ENCODE measurements at places on chromosomes 11 and 22. TPM values are rescaled to one million over a fixed set of nuclear protein-coding genes. Genes with fewer than 3 reads are reported as not detected.

- DNase-seq, result no peak
Measured at GRCh38 chr11:19392321-19392720, 151.6 kb upstream of the E2F8 start.

DNA sequence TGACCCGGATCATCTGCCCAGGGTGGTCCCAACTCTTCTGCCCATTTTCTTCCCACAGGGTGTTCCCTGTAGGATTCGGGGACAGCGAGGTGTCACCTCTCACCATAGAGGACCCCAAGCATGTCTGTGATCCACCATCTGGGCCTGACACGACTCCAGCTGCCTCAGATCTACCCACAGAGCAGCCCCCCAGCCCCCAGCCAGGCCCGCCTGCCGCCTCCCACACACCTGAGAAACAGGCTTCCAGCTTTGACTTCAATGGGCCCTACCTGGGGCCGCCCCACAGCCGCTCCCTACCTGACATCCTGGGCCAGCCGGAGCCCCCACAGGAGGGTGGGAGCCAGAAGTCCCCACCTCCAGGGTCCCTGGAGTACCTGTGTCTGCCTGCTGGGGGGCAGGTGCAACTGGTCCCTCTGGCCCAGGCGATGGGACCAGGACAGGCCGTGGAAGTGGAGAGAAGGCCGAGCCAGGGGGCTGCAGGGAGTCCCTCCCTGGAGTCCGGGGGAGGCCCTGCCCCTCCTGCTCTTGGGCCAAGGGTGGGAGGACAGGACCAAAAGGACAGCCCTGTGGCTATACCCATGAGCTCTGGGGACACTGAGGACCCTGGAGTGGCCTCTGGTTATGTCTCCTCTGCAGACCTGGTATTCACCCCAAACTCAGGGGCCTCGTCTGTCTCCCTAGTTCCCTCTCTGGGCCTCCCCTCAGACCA, 24.0 kb downstream of the CSF2RB start:
- no peak for DNase-seq

DNA sequence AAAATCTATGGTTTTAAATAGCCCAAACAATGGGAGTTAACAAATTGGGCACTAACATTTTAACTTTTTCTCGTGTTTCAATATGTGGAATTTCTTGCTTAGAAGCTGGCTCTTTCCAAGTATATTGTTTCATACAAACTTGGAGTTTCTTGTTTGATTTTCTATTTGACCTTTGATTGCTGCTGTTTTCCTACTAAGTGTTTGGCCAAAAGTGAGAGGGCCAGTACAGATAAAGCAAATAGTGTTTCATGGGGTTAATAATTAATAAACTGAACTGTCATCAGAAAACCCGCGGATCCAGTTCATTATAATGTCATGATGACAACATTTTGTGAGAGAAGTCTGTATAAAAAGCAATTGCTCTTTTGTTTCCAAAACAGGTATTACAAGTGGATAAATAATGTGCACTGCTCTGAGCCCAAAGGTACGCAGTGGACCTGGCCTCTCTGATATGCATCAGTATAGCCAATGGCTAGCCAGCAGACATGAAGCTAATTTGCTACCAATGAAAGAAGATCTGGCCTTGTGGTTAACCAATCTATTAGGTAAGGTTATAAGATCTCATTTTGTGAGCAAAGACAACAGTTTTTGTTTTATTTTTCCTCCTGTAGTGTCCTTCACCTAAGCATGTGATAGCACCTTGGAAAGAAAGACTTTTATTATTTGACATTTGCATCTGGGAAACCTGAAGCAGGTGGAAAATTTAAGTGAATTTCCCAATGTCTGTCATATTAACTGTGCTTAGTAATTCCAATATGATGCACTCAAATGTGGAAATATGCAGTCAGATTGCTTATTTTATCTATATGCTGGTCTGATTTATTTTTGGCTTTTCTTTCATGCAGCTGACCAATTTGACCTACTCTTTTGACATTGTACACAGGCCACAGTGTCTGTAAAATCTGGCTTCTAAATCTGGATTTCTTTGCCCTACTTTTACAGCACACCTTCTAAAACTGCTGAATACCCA, 8.3 kb downstream of the GAS2 start:
- DNase-seq, result no peak

The SAMM50 gene
- total RNA-seq, result 46.8 TPM

- DNase-seq, result no peak
Measured at GRCh38 chr11:67022961-67023956, at the start of gene SYT12. Gene SYT12 (plus strand): TSS chr11:67023134. CDS start chr11:67030145, 7,011 bp downstream.

DNA sequence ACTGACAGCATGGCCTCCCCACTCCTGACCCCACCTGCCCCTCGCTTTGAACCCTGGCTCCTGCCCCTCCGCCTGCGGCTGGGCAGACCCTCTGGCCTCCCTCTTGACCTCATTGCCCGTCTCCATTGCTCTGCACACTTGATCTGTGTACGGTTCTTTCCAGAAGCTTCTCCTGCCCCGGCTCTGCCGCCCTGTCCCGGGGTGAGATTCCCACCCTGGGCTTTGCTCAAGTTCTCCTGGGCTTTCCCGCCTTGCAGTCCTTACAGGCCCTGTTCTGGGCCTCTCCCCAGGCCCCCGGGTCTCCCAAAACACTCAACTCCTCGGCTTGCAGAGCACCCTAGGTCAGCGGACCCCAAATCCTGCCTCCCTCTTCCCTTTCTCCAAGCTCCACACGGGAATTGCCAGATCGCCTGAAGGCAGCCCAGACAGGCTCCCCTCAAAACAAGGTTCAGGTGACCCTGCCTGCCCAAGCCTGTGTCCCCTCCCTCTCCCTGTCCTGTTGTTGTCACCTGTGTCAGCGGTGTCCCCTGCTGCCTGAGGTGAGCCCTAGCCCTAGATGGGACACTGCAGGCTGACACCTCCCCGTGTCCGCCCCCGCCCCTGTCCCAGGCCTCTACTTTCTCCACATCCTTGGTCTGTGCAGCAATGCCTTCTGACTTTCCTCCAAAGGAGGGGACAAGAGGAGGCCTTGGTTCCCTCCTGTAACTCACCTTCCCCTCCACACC, 1.5 kb downstream of the GAL start:
- no peak for DNase-seq

DNA sequence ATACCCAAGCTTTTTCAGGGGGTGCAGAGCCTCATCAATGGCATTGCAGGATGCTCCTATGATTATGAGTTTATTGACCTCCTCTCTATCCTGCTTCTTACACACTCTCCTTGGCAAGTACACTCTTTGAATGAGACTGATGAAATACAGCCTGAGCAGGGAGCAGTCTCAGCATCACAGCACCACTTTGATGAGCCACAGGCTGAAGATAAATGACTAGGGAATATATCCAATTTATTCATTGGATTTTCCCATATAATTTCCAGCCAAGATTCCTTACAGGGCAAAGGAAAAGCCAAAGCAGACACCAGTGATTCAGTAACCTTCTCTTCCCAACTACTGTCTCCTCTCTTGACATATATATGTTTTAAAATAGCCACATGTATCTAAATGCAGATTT, 79.2 kb downstream of the CASP12 start:
- no peak for DNase-seq

DNA sequence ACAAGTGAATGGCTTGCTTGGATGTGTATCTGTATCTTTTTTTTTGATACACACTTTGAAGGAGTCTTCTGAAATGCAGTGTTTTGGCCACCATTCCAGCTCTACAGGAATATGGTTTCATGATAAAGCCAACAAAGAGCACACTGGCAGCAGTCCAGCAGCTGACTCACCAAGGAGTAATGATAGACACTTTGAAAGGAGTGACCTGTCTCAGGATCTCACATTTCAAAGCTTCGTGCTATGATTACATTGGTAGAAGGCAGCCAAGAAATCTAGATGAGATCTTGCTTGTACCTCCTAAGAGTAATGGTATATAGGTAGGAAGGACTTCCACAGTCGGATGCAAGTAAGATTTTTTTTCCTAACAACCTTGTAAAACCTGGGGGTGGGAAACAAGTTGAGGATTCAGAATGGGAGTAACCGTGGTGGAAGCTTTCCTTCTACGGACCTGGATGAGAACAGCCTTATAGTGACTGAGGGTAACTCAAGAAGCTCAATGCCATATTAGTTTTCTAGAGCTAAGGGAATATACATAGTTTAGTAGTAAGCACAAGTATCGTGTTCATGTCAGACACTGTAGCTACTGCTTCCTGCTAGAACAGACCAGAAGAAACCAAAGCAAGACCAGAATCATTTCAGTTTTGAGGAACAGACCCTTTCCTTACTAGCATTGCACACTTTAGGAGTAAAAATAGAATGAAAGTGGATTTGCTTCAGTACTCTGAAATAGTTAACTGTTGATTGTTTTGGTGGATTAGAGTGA, 25.0 kb downstream of the MTMR3 start:
- no peak for DNase-seq

DNA sequence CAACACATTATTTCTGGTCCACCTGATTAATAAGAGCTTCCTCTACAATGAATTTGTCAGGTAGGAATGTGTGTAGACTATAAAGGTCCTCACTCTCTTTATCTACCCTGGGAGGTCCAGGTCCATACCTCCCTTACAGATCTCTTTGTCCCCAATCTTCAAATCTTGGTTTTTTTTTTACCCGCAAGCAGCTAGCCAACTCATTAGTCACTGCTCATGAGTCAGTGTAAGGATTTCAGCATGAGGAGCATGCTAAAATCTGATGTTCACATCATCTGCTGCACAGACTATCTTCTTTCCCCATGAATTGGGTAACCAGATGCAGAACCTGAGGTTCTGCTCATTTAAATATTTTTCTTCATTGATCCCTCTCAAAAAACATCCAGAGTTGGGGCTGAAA, 397.0 kb upstream of the ISX start:
- no peak for DNase-seq

GRCh38 chr11:65558930-65559509, 861 bp upstream of the LTBP3 start:
- DNase-seq, result no peak

GRCh38 chr22:37844904-37845329, 783 bp upstream of the ANKRD54 start:
- no peak for DNase-seq

The CSRP3 gene
- total RNA-seq, result not detected
